ENCODE measurements at places on chromosomes 4 and X.

- no peak for DNase-seq
Measured at GRCh38 chrX:44435047-44435446, 91.6 kb upstream of the EFHC2 start.

- DNase-seq: no peak
Measured at GRCh38 chr4:187547316-187547715, 448.3 kb upstream of the ZFP42 start.

DNA sequence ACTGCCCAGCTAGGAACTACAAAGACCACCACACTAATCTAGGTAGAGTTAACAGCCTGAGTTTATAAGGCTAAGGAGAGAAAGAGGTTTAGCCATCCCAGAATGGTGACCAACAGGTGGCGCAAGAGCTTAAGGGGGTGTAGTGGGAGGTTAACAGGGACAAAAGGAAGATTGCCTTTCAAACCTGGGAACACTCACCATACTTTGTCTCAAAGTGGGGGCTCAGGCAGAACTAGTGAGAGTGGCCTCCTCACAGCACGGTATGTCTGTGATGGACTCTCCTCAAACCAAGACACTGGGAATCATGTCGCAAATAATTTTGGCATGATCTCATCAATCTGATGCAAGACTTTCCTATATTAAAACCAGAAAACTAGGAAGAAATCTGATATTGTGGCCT lies 23.4 kb downstream of the CCNI start:
- DNase-seq: peak; percentile 62

DNA sequence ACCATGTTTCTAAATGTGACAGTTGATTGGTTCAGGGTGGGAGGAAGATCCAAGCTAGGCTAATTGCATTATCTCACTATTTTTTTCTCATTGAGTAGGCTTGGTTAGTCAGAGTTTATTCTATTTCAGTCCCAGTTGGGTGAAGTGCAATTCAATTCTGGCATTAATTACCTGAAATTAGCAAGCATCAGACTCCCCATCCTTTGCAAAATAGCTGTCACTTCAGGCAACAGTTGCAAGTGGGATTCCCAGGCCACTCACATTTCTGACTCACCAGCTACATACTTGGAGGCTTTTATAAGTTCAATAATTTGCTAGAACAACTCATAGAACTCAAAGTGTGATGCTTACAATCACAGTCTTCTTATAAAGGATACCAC lies 155.8 kb upstream of the HAND2 start:
- DNase-seq: no peak

DNA sequence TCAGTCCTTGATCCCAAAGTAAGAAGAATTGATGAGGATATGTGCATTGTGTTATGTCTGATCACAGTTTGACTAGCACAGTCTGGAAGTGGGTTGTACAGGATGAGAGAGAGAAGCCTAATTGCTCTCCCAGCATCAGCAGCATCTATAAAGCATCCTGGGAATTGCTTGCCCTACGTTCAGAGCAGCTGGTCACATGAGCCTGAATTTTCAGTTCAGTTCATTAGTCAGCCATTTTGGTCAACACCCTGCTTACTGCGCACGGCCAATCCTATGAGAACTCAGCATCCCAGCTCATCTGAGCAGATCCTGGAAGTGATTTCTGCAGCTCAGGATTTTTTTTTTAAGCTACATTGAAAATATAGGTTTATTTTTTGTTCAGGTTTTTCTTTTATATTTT lies at the start of gene RUFY3:
RUFY3 (plus strand) TSS at position 218 of the 400 bp plus-strand sequence. CDS start 610 bp downstream, outside the sequence.
- no peak for DNase-seq
